Heart right ventricle (tissue), 16 donors: ENCODE measurements at places on chromosomes 6 and 20. TPM values are rescaled to one million over a fixed set of nuclear protein-coding genes. Genes with fewer than 3 reads are reported as not detected.

The SLC17A3 gene
- total RNA-seq: not detected

The FOXS1 gene
- total RNA-seq: 2.6 TPM

The RIPOR3 gene
- total RNA-seq: 7.1 TPM

The GMPR gene
- 88.7 TPM for total RNA-seq

GRCh38 chr6:29792123-29793035 lies 35.2 kb upstream of the HLA-G start:
- DNase-seq: peak; percentile 74
- no peaks in the 10 kb centered on the region for H3K27me3 ChIP-seq
- H3K27ac ChIP-seq: no peak overlapping the region
- H3K4me1 ChIP-seq: no peaks in the 10 kb centered on the region
- peak overlapping the region; percentile 65 for H3K4me3 ChIP-seq
- H3K36me3 ChIP-seq: no peaks in the 10 kb centered on the region

- H3K4me1 ChIP-seq: no peaks in the 10 kb centered on the region
- no peak for DNase-seq
- no peaks in the 10 kb centered on the region for H3K27me3 ChIP-seq
- no peaks in the 10 kb centered on the region for H3K36me3 ChIP-seq
Observed at GRCh38 chr6:95614094-95614493, 36.8 kb downstream of the MANEA start.

DNA sequence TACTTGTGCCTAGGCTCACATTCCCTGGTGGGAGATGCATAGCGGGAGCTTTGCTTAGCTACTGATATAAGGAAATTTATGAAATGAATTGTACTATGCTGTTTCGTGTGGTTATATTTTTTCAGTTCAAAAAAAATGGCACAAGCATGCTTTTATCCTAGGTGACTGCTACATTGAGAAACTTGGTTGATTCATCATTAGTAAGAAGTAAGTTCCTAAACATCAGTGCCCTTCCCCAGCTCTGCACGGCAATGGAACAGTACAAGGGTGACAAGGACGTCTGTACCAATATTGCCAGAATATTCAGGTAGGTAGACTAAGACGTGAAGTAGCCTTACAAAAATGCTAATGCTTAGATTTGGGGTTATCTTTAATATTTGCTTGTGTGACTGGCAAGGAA lies 79.7 kb downstream of the ARMC2 start:
- DNase-seq: no peak
- H3K27ac ChIP-seq: no peak overlapping the region
- no peaks in the 10 kb centered on the region for H3K27me3 ChIP-seq
- no peaks in the 10 kb centered on the region for H3K4me1 ChIP-seq
- H3K36me3 ChIP-seq: no peaks in the 10 kb centered on the region
- no peak overlapping the region for H3K4me3 ChIP-seq

DNA sequence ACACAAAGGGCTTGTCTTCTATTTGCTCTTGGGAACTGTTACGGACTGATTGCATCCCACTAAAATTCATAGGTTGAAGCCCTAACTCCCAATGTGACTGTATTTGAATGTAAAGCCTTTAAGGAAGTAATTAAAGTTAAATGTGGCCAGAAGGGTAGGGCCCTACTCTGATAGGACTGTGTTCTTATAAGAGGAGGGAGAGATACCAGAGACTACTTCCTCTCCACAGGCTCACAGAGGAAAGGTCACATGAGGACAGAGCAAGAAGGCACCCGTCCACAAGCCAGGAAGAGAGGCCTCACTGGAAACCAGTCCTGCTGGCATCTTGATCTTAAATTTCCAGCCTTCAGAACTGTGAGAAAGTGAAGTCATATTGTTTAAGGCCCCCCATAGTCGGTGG lies 211.9 kb downstream of the CDH26 start:
- no peaks in the 10 kb centered on the region for H3K4me1 ChIP-seq
- H3K4me3 ChIP-seq: no peak overlapping the region
- H3K27ac ChIP-seq: no peak overlapping the region
- H3K27me3 ChIP-seq: no peaks in the 10 kb centered on the region
